T-helper 1 cell (primary cell): ENCODE measurements at places on chromosomes 3 and 15.
A peak's percentile ranks its signal among the peaks of the same experiment; 100 is the strongest.

DNA sequence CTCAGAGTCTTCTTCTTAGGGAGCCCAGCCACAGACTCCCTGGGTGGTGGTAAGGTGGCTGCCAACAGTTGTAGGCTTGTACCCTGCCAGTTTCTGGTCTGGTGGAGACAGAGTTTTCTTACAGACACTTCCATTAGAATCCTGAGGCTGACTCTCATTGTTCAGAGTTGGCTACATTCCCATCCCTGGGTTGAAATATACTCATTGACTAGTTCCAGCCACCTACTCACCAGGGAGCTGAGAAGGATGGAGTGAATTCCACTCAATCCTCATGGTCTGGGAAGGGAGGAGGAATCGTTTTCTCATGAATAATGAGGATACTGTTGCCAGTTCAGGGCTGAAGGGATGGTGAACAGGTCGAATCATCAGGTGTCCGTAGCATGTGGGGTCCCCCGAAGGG is 226.5 kb upstream of the PROK2 start:
- DNase-seq = no peak

- peak; percentile 94 for DNase-seq
These were observed 445 bp upstream of the MSL2 start for GRCh38 chr3:136196401-136197158.

- no peak for DNase-seq
These were observed 253.3 kb upstream of the TBC1D5 start for GRCh38 chr3:17995769-17996168.

- DNase-seq = no peak
These were observed 144.1 kb downstream of the FILIP1L start for GRCh38 chr3:99970198-99970597.

DNA sequence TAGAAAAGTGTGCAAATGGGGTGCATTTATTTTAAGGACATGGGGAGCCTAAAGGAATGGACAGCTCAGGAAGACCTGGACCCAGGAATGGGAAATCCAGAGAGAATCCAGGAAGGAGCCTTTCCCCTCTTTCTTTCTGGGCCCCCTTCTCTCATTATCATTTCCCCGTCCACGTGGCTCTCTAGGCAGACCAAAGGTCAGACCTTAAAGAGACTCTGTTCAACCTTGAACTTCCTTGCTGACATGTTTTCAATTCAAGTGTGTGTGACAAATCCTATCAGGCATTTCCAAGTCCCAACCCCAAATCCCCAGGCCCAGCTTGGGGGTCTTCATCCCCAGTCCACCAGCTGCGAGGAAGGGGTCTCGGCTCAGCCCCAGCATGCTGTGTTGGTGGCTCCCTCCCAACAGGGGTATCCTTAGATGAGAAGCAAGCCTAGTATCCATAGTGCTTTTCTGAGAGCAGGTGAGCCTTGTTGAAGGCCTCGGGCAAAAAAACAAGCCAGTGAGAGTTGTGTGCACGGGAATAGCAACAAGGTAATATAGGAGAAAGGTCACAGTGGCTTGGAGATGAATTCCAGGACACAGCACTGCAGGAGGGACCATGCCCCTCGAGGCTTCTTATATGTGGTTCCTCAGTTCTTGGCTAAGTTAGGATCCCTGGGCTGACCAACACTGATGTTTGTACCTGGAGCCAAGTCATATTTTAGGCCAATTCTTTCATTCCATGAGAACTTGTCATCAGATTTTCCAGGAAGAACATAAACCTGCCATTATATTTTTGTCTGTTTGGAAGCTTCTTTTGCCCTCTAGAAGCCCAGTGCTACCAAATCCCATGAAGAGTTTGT is 130.0 kb downstream of the ASB7 start:
- DNase-seq = no peak

DNA sequence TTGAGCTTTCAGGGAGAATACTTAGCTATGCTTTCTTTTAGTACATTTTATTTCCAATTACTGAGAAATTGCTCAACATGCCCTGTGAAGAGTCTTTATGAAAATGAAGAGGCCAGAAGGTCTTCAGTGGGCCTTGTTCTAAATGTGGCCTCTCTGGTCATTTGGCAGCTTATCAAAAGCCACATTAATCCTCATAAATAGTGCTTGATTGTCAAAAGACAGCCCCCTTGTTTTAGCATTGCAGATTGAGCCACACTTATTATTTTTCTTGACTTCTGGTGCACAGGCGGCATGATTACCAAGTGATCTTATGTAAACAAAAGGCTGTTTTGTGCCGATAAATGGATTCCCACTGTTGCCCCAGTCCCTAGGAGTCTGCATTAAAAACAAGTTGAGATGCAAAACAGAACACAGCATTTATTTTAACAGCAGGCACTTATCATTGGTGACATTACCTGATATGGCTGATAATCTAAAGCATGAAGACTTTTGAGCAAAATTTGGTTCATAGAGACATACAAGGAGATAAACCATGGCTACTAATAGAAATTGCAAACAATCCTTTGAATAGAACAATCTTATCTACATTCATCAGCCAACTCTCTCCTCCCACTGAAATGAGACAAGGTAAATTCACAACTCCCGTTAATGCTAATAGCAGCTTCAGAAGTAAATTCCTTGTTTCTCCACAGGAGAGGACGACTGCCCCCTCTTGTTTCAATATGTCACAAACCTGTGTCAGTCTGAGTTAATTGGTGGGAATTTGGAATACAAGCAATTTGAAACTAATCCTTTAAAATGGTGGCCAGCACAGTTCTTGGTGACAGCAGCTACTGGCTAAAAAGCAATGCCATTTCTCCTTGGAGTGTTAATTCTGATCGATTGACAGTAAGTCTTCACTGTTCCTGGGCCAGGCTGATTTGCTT is 194.3 kb downstream of the NSUN3 start:
- DNase-seq = no peak

GRCh38 chr15:52566889-52567288 is 1.9 kb downstream of the ARPP19 start:
- no peak for DNase-seq

DNA sequence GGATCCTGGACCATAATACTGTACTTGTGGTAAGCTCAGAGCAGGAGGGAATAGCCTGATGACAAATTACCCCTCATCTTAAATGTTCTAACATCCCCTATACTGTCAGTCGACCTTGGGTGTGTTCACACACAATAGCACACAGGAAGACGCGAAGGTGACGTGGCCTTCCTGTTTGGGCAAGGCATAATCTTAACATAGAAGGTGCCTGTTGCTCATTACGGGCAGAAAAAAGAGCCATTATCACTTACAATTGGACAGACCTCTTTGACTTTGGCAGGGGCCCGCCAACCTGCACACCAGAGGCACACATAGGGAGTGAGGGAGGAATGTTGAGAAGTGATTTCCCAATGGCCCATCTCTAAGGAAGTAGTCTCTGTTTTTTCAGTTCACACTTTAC is 144.2 kb downstream of the ANO10 start:
- DNase-seq = peak; percentile 43

DNA sequence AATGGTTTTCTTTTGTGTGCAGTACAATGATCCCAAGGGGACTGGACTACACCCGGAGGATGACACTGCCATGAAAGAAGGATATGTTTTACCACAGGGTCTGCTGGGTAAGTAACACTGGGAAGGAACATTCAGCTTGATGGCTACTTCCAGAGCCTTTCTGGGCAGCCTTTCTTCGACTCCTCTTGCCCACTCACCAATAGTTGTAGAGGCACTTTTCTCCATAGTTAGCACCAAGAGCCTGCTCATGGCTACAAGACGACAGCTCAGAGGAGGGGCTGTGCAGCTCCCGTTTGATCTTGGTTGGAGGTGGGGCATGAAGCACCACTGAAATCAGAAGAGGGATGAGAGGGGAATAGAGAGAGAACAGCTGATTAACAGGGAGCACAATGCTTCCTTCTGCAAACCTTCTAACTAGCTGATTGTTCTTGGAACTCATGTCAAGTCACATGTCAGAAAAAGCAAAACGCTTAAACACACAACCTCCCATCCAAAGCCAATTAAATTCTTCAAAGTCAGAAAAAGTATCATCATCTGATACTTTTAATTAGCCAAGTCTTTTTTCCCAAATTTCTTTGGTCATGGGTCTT is 27.9 kb downstream of the ETV5 start:
- DNase-seq = no peak
